NCI-H1436 treated with DMSO at 0.1 percent for 48 hours (cell line): ENCODE measurements at places on chromosomes 3 and 15.
A peak's percentile ranks its signal among the peaks of the same experiment; 100 is the strongest.

DNA sequence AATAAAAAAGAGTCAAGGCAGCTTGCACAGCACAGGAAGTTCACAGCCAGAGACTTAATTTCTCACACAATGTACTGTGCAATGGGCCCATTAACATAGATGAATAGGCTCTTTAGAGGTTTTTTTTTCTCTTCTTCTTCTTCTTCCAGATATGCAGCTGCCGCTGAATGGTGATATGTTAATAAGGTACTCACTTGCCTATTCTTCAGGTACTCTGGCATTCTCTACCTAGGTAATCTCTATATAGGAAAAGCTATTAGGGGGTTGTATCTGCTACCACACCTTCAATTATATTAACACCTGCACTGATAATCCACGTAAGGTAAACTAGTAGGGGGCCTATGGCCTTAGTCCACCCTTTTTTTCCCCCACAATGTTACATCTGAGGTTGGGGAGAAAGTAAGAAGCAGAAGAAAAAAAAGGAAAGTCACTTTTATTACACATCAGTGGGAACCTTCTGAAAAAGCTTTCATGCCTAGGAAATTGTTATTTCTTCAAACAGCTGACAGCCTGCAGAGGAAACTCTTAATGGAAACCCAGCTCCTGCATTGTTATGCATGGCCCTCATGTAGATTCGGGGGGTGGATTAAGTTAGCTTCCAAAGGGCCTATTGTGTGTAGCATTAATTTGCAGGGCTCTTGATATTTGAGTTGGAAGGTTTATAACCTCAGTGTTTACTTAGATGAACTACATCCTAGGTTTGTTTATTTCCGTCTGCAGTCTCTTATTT lies 525.5 kb downstream of the ZIC1 start:
- DNase-seq, result peak; percentile 96

- DNase-seq, result no peak
Observed at GRCh38 chr15:62578546-62578945, 413.5 kb upstream of the C2CD4B start.

DNA sequence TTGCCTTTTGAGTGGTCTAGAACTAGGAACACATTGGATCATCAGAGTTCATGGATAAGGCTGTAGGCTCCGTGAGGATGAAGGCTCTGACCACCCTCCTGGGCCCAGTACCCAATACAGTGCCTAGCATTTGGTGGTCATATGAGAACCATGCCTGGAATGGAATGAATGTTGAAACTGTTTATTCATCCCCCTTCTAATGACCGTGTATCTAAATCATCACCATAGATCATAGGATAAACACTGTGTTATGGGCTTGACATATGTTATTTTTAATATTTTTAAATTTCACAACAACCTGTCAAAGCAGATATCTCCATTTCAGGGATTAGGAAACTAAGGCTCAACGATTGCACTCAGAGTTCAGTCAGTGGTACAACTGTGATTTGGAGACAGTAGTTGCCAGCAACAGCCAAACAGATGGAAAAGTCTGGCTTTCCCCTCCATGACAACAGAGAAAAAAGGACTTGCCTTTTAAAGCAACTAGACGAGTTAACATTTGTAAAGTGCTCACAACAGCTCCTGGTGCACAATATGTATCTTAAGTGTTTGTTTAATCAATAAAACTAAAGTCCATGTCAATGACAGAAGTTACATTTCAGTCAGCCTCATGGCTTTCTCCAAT lies 89.6 kb downstream of the TMEM266 start:
- no peak for DNase-seq

DNA sequence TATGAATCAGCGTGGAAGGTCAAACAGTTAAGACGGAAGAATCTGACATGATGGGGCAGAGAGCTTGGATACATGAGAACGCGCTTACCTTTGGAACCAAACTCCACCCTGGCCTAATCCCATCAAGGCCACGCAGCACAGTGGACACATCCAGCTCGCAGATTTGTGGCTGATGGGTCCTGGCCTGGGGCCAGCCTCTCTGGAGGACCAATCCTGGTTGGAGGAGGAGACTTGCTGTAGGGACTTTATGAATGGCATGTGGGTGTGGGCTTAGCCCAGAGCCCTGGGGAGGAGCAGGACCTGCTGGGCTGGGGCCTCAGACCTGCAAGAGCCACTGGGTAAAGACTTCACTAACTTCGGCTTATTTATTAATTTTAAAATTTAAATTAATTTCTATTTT lies 73.4 kb upstream of the ANKRD34C start:
- DNase-seq, result no peak

DNA sequence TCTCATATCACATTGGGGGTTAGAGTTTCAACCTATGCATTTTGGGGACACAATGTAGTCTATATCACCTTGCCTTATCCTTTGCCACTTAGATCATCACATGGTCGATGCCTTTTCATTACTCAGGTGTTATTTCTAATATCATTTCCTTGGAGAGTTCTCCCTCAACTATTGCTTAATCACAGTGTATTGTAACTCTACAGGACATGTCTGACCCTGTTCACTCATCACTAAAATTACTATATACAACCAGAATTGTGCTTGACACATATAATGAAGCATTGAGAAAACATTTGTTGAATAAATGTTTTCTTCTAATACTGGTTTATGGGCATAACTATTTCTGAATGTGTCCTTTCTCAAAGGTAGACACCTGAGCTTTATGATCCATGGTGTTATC lies 207.4 kb downstream of the EPHA6 start:
- DNase-seq, result no peak

GRCh38 chr3:148329481-148330235 lies 368.0 kb upstream of the AGTR1 start:
- DNase-seq, result no peak

GRCh38 chr15:69762373-69763148 lies 309.9 kb downstream of the RPLP1 start:
- no peak for DNase-seq

DNA sequence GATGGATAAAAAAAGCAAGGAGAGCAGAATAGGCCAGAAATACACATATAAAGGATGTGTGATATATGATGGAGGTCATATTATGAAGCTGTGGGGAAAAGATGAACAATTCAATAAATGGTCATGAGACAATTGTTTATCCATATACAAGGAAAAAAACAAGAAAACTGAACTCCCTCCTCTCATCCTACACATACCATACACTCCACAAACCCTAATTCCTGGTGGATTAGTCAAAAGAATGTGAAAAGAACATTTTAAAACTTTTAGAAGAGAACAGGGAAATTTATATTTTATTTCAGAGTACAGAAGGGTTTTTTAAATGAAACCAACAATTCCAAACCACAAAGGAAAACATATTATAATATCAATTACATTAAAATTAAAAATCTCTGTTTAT lies 34.5 kb upstream of the NR2E3 start:
- DNase-seq, result no peak

DNA sequence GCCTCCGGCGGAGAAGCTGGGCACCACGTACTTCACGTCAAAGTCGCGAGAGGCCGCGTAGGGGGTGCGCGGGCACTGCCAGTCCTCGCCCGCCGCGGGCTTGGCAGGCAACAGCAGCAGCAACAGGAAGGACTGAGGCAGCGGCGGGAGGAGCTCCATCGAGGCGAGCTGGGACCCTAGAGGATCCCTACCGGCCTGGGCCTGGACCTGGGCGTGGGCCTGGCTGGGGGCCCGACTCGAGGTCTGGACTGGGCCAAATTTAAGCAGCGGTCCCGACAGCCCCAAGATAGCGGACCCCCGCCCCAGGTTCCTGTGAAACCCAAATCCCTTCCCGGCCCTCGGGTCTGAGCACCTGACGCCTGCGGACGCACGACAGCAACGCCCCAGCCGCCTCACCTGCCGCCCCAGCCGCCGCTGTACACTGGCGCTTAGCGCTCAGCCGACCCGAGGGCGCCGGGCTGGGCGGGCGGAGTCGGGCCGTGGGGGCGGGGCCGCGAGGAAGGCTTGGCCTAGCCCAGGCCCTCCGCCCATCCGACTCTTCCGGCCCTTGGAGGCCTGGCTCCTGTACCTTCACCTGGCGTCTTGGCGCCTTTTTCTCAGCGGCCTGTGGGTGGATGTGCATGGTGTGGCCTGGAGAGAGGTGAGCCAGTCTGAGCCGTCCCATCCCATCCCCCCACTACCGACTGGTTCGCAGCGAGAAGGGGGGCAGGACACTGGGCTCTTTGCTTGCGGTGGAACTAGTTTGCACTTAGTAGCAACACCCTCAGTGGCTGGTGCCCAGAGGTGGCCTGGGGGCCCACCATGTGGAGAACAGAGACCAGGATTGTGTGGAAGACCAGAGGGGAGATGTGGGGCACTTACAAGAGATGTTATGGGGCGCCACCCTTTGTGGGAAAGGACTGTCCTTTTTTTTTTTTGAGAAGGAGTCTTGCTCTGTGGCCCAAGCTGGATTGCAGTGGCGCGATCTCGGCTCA lies at the start of gene MST1R:
TSS of gene MST1R (minus strand) at position 423 of the 974 bp plus-strand sequence. CDS start at position 159, 264 bp downstream.
- no peak for DNase-seq

- no peak for DNase-seq
Observed at GRCh38 chr15:69090197-69090948, 70.1 kb upstream of the GLCE start.

DNA sequence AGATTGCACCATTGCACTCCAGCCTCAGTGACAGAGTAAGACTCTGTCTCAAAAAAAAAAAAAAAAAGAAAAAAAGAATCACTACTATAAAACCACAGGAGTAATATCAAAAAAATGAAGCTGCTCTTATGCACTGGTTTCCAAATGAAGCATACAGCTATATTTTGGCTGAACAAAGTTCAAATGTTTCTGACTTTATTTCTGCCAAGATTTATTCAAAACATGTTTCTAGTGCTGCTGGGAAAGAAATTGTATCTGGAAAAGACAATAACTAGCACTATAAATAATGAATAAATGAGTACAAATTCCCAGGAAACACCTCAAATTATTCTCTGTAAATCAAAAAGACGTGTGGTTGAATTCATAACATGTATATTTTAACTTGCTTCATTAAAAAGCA lies 102.5 kb upstream of the MME start:
- DNase-seq, result no peak

DNA sequence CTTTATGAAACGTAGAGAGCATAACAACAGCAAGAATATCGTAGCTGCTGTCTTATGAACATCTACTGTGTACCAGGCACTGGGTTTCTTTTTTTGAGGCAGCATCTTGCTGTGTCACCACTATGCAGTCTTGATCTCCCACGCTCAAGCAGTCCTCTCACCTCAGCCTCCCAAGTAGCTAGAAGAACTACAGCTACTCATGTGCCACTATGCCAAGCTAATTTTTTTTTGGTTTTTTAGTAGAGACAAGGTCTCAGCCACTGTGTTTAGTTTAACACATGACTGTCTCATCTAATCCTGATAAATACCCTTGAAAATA lies 129.9 kb downstream of the VGLL4 start:
- no peak for DNase-seq

DNA sequence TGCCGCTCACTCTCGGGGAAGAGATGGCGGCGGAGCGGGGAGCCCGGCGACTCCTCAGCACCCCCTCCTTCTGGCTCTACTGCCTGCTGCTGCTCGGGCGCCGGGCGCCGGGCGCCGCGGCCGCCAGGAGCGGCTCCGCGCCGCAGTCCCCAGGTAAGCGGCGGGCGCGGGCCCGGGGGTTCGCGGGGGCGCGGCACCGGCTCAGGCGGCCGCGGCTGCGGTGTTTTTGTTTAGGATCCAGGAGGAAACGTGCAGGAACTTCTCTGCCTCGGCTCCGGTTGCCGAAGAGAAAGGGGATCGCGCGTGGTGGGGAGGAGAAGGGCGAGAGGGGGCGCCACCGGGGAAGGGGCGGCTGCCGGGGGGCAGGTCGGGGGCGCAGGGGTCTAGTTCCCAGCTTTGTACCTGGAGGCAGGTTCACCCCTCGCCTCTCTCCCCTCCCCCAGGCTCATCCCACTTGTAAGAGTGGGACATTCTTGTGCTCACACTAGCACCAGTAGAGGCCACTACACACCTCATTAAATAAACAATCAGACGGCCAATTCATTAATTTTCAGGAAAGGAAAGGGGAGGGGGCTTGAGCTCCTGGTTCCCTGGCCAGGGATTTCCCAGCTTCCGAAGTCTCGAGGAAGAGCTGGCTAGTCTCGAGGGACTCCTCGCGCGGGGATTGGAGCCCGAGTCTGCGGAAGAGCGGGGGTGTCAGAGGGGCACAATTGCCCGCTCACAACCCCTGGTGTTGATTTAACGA lies 562 bp downstream of the NEO1 start:
- DNase-seq, result peak; percentile 33

DNA sequence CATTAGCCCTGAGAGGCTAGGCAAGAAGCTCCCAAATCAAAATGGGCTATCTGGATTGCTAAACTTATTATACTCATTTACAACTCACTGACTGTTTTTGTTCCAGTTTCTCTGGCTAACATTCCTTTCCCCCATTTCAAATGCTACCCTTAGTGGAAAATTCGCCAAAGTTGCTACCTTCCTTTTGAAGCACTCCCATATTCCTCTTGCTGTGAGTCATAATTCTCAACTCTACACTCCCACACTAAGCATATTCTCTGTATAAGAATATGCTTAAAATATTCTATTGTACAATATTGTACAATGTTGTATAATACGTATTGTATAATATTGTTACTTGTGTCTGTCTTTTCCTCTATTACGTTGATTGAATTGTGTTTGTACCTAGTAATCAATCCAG lies 398.6 kb downstream of the PYDC2 start:
- DNase-seq, result no peak

GRCh38 chr3:46962990-46963389 lies 13.6 kb downstream of the CCDC12 start:
- no peak for DNase-seq

DNA sequence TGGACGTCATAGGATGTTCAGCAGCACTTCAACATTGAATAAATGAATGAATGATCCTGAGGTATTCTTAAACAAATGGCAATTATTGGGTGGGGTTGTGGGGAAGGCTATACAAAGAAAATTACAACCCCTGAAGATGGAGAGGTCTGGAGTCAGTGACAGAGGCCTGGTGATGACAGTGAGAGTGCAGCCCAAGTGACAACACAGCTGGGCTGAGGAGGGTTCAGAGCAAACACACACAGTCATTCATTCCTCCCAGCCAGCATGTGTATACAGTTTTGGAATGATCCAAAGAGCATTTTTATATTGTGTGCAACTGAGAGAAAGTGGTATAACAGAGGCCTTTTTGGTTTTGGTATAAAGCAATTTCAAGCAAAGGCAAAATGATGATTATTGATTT lies 148.1 kb downstream of the ANO10 start:
- DNase-seq, result no peak

DNA sequence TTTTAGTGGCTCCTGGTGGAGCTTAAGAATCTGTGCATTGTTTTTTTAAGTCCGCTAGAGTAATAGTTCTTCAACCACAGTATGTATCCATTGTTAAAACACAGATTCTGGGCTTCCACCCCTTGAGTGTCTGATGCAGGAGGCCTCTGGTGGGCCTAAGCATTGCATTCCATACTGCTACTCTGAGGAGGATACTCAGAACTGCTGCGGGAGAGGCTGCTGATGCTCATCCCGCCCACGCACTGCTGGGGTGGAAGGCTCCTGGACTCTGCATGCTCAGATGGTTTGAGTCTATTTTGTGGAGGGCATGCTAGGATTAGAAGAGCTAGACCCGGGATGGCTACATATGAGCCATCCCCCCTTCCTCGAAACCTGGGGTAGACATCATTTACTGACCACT lies 74.4 kb downstream of the THSD4 start:
- DNase-seq, result no peak
